ENCODE measurements at places on chromosomes 3 and 15. TPM values are rescaled to one million over a fixed set of nuclear protein-coding genes. Genes with fewer than 3 reads are reported as not detected.

DNA sequence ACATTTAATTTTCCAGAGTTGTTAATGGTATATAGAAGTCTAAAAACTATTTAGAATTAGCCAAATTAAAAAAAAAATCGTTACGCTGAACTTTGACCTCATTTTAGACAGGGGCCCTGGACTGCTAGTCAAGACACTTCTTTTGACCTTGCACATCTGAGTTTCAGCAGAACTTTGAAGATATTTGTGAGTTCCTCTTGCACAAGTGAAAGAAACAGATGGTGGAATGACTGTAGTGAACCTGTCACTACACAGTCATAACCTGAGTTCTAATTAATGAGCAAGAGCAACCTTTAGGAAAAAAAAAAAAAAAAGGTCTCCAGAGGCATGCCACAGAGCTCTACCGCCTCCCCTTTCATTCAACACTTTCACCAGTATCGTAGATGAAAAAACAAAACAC lies 5.3 kb downstream of the MYO5C start:
- H3K4me1 ChIP-seq: peaks cover 14% of the 10 kb centered on the region
- no peaks in the 10 kb centered on the region for H3K27me3 ChIP-seq
- H3K4me3 ChIP-seq: no peak overlapping the region
- H3K27ac ChIP-seq: no peak overlapping the region
- no peak for DNase-seq
- no peaks in the 10 kb centered on the region for H3K36me3 ChIP-seq

GRCh38 chr3:73144276-73144675 lies 82.8 kb downstream of the EBLN2 start:
- no peak for DNase-seq
- H3K36me3 ChIP-seq: no peaks in the 10 kb centered on the region
- no peaks in the 10 kb centered on the region for H3K27me3 ChIP-seq
- no peak overlapping the region for H3K4me3 ChIP-seq

DMXL2 gene
- total RNA-seq: 29.0 TPM

GPR27 gene
- 17.9 TPM for total RNA-seq
